ENCODE measurements at places on chromosomes 4 and X. TPM values are rescaled to one million over a fixed set of nuclear protein-coding genes. Genes with fewer than 3 reads are reported as not detected.

CHIC1 gene
- total RNA-seq: 30.1 TPM

GRCh38 chr4:70725633-70726032 lies 3.9 kb downstream of the RUFY3 start:
- DNase-seq: no peak

DNA sequence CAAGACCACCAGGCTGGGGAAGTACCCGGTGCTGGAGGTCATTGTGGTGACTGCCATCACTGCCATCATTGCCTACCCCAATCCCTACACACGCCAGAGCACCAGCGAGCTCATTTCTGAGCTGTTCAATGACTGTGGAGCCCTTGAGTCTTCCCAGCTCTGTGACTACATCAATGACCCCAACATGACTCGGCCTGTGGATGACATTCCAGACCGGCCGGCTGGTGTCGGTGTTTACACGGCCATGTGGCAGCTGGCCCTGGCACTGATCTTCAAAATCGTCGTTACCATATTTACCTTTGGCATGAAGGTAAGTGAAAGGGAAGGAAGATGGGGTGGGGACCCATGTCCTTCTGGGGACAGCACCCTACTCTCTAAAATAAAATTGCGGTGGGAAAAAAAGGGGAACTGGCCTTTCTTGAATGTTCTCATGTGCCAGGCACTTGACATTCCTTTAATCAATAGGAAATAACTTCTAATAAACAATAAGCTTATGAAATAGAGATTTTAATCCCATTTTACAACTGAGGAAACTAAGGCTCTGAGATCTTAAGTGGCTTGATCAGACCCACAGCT lies 51.6 kb downstream of the CLCN4 start:
- DNase-seq: no peak

ANXA10 gene
- not detected for total RNA-seq

GAGE12E gene
- total RNA-seq: not detected

DNA sequence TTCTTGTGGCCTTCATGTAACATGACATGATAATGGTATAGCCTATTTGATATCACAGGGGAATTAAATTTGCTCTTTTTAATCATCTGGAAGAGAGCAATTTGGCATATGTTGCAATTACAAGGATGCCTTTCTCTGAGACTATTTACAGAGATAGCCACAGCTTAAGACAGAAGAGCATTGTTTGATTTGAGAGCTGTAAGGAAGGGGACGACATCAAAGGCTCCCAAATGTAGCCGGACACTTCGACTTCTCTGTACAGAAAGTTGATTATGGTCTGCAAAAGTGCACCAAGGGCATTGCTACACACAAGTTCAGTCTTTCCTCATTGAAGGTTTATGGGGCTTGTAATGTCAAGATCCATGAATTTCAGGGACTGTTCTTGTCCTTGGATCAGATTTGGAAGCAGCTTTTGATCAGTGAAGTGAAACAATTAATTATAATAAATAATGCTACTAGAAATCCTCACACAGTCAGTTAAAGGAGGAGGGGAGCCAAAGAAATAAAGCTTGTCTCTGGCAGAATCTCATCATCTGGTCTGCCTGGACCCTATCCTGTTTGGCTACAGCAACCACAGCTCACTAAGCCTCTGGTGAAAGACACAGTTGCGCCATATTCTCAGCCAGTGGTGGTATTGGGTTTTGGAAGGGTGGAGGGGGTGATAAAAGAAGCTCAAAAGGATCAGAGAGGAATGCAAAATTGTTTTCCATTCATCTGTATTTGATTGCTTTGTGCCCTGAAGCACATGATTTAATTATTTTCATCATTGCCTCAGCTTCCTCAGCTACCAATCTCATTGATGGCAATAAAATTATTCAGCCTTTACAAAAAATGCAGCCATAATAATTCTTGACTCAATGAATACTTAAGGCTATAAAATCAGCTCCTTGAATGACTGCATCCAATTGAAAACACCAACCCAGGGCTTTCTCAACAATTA lies 654.3 kb upstream of the LCORL start:
- no peak for DNase-seq

DNA sequence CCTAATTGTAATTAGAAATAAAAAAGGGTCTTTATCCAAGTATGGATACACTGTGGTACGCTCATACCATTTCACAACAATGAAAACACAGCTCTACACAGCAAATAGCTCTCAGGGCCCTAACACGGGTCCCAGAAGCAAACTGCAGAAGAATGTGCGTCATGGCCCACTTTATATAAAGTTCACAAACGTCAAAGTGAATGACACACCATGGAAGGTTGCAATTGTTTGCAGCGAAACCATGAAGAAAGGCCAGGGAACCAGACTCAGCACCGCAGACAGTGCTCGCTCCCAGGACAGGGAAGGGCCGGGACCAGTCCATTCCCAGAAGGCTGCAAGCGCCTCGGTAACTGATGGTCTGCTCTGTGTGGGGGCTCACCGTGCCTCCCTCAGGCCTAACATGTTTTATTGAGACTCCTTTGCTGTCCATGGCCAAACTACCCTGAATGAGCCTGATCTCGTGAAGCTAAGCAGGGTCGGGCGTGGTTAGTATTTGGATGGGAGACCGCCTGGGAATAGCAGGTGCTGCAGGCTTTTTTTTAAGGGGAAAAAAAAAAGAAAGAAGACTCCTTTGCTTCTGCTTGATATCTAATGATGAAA lies 47.8 kb downstream of the ACOX3 start:
- no peak for DNase-seq

GRCh38 chr4:6423575-6423974 lies 48.8 kb downstream of the PPP2R2C start:
- no peak for DNase-seq

DNA sequence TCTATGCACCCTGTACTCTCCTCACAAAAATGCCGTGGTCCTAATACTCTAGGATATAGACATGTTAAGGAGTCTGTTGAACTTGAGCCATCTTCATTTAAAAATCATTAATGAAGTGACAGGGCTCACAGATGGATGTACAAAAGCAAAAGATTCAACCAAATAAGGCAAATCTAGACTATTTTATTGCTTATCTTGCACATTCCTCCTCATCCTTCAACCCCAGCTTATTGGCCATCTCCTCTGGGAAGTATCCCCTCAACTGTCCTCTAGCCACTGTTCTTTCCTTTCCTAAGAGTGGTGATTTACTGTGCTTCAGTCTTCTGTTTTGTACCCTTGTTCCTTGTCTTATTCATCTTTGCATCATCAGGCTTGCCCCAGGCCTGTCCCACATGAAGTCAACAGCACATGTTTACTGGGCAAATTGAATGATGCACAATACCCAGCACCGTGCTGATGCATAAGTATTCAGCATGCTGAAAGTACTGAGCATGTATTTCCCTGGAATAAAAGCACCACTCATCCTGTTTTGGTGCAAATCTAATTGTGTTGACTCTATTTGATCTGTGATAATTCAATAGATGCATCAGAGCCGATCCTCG lies 287.3 kb upstream of the CLNK start:
- no peak for DNase-seq

GRCh38 chrX:119376312-119376711 lies 22.8 kb upstream of the SLC25A43 start:
- no peak for DNase-seq

OTOP1 gene
- not detected for total RNA-seq

DNA sequence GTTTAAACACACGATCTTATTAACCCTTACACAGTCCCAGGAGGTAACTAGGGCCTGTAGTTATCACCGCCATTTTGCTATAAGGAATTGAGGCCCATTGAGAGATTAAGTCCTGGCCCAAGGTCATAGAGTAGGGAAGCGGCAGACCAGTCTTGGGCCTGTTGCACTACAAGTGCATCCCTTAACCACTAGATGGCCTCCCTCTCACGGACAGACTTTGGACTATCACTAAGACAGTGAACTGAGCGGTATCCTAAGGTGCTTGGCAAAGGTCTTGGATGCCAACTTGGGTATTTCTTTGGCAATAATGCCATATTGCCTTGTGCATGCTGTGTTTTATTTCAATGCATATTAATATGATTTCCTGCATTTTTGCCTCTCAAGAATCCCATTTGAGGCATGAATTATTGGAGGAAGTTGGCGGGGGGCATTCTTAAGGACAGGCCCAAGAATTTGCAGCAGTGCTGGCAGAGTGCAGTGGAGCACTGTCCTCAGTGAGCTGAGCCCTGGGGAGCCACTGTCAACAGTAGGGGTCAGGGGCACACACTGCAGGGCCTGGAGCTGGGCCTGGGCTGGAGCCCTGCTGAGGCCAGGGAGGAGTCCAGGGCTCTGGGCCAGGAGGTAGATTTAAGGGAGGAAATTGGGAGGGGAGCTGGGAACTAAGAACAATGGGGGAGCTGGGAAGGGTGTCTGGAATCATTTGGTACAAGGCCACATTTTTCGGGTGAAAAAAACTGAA lies 147.4 kb downstream of the SMIM20 start:
- DNase-seq: no peak

- no peak for DNase-seq
These were observed 117.1 kb upstream of the DKK2 start for GRCh38 chr4:107153228-107153627.

IBSP gene
- not detected for total RNA-seq

DNA sequence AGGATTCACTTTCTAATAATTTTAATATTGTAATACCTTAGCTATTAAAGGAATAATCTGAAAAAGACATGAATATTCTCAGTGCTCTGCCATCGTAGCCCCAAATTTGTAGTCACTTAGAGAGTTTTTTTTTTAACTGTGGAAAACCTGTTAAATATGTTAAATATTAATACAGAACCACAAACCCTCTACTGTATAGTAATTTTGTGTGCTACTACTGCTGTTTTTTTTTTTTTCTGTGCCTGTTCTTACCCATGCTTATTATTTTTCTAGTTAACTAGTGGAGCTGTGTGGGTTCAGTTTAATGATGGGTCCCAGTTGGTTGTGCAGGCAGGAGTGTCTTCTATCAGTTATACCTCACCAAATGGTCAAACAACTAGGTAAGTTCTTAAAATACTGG lies 15.8 kb downstream of the PLK4 start:
- no peak for DNase-seq

NAA11 gene
- not detected for total RNA-seq

GRCh38 chr4:26272654-26273615 lies 47.9 kb upstream of the RBPJ start:
- DNase-seq: no peak

- no peak for DNase-seq
These were observed 121.7 kb downstream of the CHIC2 start for GRCh38 chr4:53942712-53943111.

DNA sequence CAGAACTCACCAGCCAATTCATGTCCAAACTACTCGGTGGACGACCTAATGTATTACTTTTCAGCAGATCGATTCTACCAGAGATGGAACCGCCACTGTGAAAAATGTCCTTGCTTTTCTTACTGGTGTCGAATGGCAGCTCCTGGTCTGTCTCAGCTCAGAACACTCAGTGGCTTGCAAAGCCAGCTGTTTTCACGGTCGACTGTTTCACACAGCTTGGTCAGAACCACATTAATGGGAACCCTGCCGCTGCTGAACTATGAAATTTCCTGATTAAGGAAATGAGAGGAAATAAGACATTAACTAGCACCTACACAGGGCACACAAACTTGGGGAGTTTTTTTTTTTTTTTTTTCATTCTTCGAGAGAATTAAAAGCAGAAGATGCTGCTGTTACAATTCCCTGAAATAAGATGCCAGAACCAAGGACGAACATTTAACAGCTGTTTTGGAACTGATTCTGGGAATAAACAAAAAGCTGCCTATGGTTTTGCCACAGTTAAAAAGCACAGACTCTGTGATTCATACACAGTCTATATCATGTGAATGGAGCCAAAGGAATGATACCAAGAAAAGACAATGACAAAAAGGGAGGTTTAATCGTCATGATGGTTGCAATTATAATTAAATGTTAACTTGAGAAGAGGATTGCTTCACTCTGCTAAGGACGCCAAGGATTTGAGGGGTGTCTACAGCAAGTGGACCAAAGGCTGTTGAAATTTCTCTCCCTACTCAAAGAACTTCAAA lies 31.3 kb downstream of the SUPT20HL2 start:
- no peak for DNase-seq

GRCh38 chr4:139129206-139129605 lies 47.8 kb downstream of the ELF2 start:
- DNase-seq: no peak

FANCB gene
- total RNA-seq: 12.6 TPM

POLN gene
- 3.1 TPM for total RNA-seq

SHROOM2 gene
- 5.8 TPM for total RNA-seq

RASL11B gene
- total RNA-seq: 8.7 TPM

HPF1 gene
- total RNA-seq: 23.4 TPM

DNA sequence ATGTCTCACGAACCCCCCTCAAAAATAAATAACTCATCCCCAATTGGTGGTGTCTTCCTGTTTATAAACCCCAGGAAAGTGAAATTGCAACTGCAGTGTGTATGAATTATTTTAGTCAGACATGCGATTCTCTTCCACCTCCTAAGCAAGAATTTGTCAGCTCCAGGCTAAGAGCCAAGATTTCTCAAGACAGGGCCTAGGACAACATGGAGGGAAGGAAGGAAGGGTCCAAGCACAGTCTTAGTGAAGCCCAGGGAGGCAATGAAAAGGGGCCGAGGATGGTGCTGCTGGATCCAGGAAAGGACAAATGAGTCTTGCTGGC lies 20.0 kb downstream of the SH3KBP1 start:
- no peak for DNase-seq

OTUD6A gene
- not detected for total RNA-seq

GABRA4 gene
- total RNA-seq: 0.11 TPM

- DNase-seq: no peak
These were observed 172.7 kb upstream of the MED14 start for GRCh38 chrX:40908026-40908425.

- DNase-seq: no peak
These were observed 5.4 kb downstream of the SULT1B1 start for GRCh38 chr4:69754926-69755580.

FAM47E gene
- 4.0 TPM for total RNA-seq

DNA sequence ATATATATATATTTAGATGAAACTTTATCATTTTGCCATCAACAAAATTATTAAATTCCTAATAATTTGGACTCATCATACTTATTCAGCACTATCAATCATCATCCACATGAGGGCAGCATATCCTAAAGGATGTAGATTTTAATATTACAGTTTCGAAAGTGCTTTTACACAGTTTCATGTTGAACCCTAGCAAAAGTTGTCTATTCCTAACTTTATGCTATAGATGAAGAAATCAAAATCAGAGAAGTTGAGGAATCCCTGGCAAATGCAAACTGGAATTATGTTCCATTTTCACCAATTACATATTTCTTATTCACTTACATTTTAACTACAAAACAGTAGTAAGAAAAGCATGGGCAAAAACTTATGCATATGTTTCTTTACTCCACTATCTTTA lies 36.6 kb upstream of the UGT2A1 start:
- no peak for DNase-seq

- no peak for DNase-seq
These were observed 149.5 kb upstream of the MBNL3 start for GRCh38 chrX:132638313-132638712.

DNA sequence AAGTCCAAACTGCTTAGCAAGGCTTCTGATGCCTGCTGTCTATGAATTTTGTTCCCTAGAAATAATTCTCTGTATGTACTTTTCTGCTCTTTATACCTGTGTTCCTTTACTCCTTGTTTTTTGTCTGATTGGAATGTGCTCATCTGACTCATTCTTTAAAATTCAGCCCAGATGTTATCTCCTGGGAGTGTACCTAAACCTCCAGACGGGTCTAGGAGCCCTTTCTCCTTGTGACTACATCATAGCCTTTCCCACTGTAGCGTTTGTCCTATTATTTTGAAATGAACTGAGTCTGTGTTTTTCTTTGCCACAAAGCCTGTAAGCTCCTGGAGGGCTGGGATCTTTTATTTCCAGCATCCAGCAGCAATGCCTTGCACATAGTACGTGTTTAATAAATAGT lies 26.3 kb downstream of the POLA1 start:
- no peak for DNase-seq
